Stimulated activated naive CD8-positive, alpha-beta T cell treated with anti-CD3 and anti-CD28 coated beads, Interleukin-15, Interleukin-2, amounts not matched to agents 100 U/mL and 50 U/mL, for 24 hours (primary cell): ENCODE measurements at places on chromosomes 5 and 9.

DNA sequence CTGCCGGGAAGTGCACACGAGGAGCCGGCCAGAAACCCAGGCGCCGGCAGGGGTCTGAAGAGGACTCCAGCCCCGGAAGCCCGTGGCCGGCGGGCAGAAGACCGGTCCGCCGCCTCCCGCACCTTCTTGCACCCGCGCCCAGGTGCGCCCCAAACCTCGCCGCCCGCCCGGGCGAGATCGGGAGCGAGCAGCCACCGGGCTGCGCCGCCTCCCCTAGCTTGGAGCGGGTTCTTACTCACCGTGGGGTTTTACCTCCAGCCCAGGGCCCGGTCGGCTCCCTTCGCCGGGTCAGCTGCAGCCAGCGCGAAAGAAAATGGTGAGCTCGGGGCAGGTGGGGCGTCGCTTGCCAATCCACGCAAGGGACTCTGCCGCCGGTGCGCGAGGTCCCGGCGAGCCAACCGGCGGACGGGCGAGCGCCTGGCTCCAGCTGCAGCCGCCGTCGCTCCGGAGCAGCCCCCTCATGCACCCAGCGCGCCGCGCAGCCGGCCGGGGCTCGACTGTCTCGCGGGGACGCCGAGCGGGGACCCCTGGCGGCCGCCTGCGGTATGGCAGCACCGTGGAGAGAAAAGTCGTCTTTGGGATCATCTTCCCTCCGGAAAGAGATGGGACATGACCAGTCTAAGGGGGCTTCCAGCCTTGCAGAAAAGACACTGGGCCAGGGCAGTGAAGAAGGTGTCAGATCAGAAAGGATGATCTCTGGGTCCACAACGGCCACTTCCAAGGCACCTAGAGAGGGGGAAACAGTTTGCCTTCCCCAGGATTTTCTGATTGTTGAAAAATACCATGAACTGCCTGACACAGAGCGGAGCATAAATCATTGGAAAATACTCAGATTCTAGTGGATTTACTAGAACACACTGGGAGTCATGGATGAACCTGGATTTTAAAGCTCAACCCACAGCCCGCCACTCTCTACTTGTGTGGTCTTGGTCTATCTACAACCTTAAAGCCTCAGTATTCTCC, at the start of gene MOB3B:
Gene MOB3B, minus strand, starts transcription at position 499 of the 963 bp plus-strand sequence. CDS start 74,264 bp downstream, outside the sequence.
- DNase-seq = peak; percentile 89

GRCh38 chr5:151571270-151572173, 19.6 kb downstream of the FAT2 start:
- no peak for DNase-seq

GRCh38 chr9:121797081-121797480, 145.6 kb downstream of the DAB2IP start:
- DNase-seq = no peak

- no peak for DNase-seq
Observed at GRCh38 chr9:32855752-32856151, 72.4 kb downstream of the TMEM215 start.

GRCh38 chr5:28809811-28810750, 1771.7 kb upstream of the CDH9 start:
- no peak for DNase-seq

DNA sequence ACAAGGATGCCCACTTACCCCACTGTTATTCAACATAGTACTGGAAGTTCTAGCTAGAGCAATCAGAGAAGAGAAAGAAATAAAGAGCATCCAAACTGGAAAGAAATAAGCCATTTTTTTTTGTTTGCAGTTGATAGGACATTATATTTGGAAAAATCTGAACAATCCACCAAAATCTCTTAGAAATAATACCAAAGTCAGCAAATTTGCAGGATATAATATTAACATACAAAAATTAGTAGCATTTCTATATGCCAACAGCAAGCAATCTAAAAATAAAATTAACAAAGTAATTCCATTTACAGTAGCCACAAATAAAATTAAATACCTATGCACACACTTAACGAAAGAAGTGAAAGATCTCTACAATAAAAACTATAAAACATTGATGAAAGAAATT, 599.3 kb downstream of the CDH9 start:
- no peak for DNase-seq

GRCh38 chr9:133127340-133127981, 6.4 kb upstream of the RALGDS start:
- peak; percentile 66 for DNase-seq

DNA sequence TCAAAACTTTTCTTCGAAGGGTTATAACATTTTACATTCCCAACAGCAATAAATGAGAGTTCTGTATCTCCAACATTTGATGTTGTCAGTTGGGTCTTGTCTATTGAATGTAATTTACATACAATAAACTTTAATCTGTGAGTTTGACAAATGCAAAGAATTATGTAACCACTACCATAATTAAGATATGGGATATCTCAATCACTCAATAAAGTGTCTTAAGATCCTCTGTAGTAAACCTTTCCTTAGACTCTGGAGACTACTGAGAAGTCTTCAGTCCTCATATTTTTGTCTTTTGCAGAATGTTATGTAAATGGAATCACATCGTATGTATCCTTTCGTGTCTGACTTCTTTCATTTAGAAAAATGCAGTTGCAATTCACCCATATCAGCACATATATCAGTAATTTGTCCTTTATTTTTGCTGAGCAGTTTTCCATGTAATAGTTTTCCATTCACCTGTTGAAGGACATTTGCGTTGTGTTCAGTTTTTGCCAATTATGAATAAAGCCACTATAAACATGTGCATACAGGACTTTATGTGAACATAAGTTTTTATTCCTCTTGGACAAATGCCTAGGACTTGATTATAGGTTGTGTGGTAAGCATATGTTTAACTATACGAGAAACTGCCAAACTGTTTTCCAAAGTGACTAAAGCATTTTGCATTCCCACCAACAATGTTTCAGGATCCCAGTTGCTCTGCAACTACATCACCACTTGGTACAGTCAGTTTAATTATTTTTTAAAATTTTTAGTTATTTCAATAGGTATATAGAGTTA, 784.6 kb upstream of the ZNF608 start:
- DNase-seq = no peak

GRCh38 chr5:43020399-43020746, 19.7 kb downstream of the ANXA2R start:
- DNase-seq = peak; percentile 45

- no peak for DNase-seq
Observed at GRCh38 chr5:143064218-143064641, 294.1 kb downstream of the ARHGAP26 start.

DNA sequence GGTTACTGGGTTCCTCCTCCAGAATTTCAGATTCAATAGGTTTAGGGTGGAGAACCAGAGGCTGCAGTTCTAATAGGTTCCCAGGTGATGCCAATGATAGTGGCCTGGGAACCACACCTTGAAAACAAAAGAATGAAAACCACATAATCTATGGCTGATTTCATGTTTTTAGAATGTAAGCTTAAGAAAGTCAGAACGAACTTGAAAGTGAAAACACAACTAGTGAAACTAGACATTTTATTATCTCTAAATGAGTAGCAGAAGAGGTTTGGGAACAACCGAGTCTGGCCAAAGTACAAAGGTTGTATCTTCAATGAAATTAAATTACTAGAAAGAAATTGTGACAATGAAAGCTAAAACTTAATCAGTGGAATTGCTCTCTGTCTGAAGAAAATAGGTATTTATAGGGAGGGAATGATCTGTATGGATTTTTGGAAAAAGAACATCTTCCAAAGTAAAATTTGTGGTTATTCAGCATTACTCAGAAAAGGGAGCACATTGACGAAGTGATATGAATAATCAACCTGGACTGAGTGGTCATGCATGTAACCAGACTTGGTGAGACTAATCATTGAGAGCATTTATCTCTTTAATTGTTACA, 24.9 kb upstream of the CEP120 start:
- no peak for DNase-seq

GRCh38 chr9:129626079-129626624, at the start of gene NTMT1:
Gene NTMT1, plus strand, starts transcription at chr9:129626163. Its CDS starts 6,541 bp downstream, at chr9:129632704.
- DNase-seq = peak; percentile 92

DNA sequence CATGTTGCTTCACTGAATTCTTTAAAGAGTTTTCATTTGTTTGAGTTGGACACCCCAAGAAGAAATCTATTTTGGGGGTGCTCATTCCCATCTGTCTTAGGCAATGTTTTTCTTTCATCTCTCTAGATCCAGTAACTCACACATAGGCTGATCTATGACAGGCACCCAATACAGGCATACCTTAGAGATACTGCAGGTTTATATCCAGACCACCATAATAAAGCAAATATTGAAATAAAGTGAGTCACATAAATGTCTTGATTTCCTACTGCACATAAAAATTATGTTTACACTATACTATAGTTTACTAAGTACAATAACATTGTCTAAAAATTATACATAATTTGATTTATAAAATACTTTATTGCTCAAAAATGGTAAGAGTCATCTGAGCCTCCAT, 364.5 kb downstream of the MTRR start:
- DNase-seq = no peak

DNA sequence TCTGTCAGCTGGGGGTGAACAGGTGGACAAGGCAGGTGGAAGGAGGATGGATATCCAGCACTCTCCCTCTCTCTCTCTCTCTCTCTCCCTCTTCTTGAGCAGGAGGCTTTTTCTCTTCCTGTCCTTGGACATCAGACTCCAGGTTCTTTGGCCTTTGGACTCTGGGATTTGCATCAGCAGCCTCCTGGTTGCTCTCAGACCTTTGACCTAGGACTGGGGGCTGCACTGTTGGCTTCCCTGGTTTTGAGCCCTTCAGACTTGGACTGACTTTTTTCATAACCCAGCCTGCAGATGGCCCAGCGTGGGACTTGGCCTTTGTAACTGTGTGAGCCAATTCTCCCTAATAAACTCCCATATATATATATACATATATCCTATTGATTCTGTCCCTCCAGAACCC, 35.0 kb upstream of the SEMA4D start:
- no peak for DNase-seq

GRCh38 chr9:137710704-137711103, 91.9 kb downstream of the EHMT1 start:
- DNase-seq = no peak

DNA sequence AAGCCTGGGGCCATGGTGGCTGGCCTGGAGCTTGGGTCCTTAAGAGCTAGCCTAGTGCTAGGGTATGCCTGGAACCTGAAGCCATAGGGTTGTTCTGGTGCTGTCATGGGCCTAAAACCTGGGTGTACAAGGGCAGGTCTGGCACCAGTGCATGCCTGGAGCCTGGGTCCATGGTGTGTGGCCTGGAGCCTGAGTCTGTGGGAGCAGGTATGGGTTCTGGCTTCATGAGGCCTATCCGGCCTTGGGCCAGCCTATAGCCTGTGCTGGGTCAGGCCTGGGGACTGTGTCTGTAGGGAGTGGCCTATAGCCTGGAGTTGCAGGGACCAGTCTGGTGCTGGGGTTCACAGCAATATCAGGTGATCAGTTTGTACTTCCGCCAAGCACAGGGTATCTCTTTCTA, 347.2 kb upstream of the MEF2C start:
- DNase-seq = no peak

- DNase-seq = no peak
Observed at GRCh38 chr5:149804478-149805450, 74.7 kb downstream of the PPARGC1B start.
